Stimulated activated CD8-positive, alpha-beta memory T cell treated with anti-CD3 and anti-CD28 coated beads, Interleukin-7, amount 100 ng/mL, for 4 hours (primary cell): ENCODE measurements at places on chromosomes 3 and 15.

- no peak for DNase-seq
These were observed 223.5 kb downstream of the NAALADL2 start for GRCh38 chr3:175082631-175083030.

- no peak for DNase-seq
These were observed 238.2 kb downstream of the GREM1 start for GRCh38 chr15:32956006-32956405.

DNA sequence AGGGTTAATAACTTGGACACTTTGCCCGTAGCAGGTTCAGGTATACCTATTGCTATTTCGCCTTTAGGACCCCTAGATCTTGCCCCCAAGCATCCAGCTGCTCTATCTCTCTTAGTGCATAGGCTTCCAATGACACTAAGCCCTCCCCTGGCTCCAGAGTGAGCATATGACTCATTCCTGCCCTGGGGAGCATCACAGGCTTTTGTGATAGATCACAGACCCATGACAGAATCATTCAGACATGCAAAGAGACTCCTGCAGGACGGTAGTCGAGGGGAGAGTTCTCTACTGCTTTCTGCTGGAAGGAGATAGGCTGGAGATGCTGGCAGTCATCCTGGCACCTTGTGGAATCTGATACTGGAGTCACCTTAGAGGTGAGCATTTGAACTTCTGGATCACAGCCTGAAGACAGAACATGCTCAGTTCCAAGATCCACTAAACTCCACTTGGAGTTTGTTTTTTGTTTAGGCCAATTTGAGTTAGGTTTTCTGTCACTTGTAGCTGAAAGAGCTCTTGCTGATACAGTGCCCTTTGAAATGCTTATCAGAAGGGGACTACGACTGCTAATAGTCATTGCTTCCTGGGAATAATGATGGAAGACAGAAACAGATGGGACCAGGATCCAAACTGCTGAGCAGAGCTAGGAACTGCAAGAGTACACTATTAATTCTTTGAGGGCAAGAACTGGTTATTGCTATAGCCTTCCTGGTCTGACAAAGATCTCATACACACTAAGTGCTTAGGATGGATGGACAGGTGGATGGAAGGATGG is 11.0 kb downstream of the LYSMD2 start:
- DNase-seq: peak; percentile 40

GRCh38 chr3:133944181-133944580 is 48.5 kb upstream of the RAB6B start:
- DNase-seq: no peak

DNA sequence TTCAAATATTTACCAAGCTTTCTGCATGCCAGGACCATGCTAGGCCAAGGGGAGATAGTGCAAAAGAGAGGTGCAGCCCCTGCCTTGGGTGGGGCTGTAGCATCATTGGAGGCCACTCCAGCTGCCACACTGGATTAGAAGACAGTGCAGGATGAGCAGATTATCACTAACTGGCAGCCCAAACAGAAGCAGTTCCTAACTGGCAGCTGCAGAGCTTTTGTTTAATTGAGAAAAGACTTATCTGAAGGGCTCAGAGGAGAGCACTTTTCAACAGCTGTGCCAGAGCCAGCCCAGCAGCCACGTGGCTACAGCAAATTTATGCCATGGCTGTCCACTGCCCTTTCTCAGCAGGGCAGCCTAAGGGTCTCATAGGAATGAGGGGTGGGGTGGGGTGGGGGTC is 13.5 kb upstream of the ACSBG1 start:
- DNase-seq: no peak

DNA sequence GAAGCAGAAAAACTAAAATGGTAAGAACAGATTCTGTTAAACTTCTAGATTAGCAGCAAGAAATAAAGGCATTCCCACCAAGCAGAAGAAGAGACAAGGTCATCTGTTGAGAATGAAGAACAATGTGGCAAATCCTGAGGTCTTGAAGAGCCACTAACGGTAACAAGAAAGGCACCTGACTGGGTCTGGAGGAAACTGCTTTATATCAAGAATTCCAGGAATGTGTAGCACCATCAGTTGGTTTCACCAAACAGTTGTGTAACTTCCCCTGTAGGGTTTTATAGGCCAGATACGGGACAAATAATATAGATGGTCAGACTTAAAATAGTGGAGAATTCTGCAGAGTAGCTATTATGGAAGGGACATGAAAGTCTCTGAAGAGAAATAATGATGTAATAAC is 57.3 kb downstream of the ACAP2 start:
- DNase-seq: no peak

DNA sequence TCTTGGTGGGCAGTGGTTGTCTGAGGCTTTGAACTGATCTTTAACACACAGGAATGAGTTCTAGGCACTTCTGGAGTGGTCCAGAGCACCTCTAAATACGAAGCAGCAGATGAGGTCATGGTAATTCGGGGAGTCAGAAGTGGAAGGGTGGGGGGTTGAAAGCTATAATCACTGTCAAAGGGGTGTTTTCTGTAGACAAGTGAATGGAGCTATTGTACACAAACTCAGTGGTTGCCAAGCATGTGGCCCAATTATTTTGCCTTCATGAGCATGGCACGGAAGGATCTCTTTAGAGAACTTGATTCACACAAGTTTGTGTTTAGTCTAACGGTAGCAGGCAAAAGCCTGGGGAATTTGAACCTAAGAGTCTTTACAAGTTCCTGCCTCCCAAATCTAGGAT is 6.3 kb downstream of the FRMD5 start:
- no peak for DNase-seq
